SK-N-SH (cell line): ENCODE measurements at places on chromosomes 16 and 17. TPM values are rescaled to one million over a fixed set of nuclear protein-coding genes. Genes with fewer than 3 reads are reported as not detected.

- DNase-seq: no peak
- H3K4me1 ChIP-seq: peaks cover 41% of the 10 kb centered on the region
- no peak overlapping the region for H3K4me3 ChIP-seq
- no peaks in the 10 kb centered on the region for H3K27me3 ChIP-seq
These were observed 13.6 kb downstream of the ETV4 start for GRCh38 chr17:43532581-43532980.

DNA sequence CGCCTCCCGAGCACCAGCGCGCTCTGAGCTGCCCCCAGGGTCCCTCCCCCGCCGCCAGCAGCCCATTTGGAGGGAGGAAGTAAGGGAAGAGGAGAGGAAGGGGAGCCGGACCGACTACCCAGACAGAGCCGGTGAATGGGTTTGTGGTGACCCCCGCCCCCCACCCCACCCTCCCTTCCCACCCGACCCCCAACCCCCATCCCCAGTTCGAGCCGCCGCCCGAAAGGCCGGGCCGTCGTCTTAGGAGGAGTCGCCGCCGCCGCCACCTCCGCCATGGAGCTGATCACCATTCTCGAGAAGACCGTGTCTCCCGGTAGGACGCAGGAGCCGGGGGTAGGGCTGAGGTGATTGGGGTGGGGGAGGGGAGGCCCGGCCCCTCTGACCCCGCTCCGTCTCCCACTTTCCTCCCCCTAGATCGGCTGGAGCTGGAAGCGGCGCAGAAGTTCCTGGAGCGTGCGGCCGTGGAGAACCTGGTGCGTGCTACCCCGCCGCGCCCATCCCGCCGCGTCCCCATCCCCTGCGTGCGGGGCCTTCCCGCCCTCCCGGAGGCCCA lies 329 bp downstream of the KPNB1 start:
- peaks cover 22% of the 10 kb centered on the region for H3K4me1 ChIP-seq
- peak overlapping the region; percentile 62 for H3K4me3 ChIP-seq
- H3K27ac ChIP-seq: peak overlapping the region; percentile 64
- H3K27me3 ChIP-seq: no peaks in the 10 kb centered on the region

GRCh38 chr16:10362077-10362863 lies 23.6 kb upstream of the ATF7IP2 start:
- no peak for DNase-seq
- H3K4me1 ChIP-seq: no peaks in the 10 kb centered on the region
- no peaks in the 10 kb centered on the region for H3K36me3 ChIP-seq
- no peak overlapping the region for H3K4me3 ChIP-seq
- H3K27ac ChIP-seq: no peak overlapping the region
- H3K27me3 ChIP-seq: no peaks in the 10 kb centered on the region

GRCh38 chr17:32015245-32016013 lies 8.2 kb downstream of the LRRC37B start:
- no peak overlapping the region for H3K4me3 ChIP-seq
- H3K27ac ChIP-seq: no peak overlapping the region
- no peaks in the 10 kb centered on the region for H3K4me1 ChIP-seq
- no peak for DNase-seq
- peaks cover 12% of the 10 kb centered on the region for H3K36me3 ChIP-seq

GRCh38 chr17:41812381-41813151 lies at the start of gene FKBP10:
Gene FKBP10 (plus strand): TSS chr17:41813004. CDS start chr17:41813035, 31 bp downstream.
- H3K36me3 ChIP-seq: peaks cover 2% of the 10 kb centered on the region; the same call in 1 of the 2 replicates
- H3K4me1 ChIP-seq: peaks cover 15% of the 10 kb centered on the region; the same call in 1 of the 2 replicates
- peak within 1 kb of the TSS; percentile 80 for H3K27ac ChIP-seq
- peak within 1 kb of the TSS; percentile 93 for H3K4me3 ChIP-seq
- DNase-seq: peak; percentile 97

DNA sequence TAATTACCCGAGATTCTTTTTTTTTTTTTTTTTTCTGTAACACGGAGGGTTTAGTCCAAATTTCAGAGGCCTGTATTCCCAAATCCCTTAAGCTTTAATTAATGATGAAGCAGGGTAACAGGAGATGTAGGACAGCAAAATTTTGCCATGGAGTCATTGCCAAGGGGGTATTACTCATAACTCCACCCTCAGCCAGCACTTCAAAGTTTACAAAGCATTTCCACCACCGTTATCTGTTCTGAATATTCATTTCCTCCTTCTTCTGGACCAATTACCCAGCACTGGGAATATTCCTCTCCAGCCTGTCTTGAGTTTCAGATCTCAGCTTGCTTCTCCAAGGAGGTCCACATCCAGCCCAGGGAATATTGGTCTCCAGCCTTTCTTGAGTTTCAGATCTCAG lies 747.5 kb upstream of the EEF2KMT start:
- DNase-seq: no peak
- no peak overlapping the region for H3K4me3 ChIP-seq
- H3K27ac ChIP-seq: no peak overlapping the region
- no peaks in the 10 kb centered on the region for H3K36me3 ChIP-seq

GRCh38 chr16:26710450-26710849 lies 356.3 kb upstream of the C16orf82 start:
- H3K36me3 ChIP-seq: no peaks in the 10 kb centered on the region
- no peaks in the 10 kb centered on the region for H3K27me3 ChIP-seq
- DNase-seq: no peak
- H3K4me3 ChIP-seq: no peak overlapping the region
- no peaks in the 10 kb centered on the region for H3K4me1 ChIP-seq

- no peak overlapping the region for H3K27ac ChIP-seq
These were observed 3.8 kb downstream of the NKIRAS2 start for GRCh38 chr17:42023524-42024349.

- no peaks in the 10 kb centered on the region for H3K36me3 ChIP-seq
- DNase-seq: no peak
- H3K4me3 ChIP-seq: no peak overlapping the region
- no peaks in the 10 kb centered on the region; the same call in 1 of the 2 replicates for H3K4me1 ChIP-seq
- no peaks in the 10 kb centered on the region for H3K27me3 ChIP-seq
- H3K27ac ChIP-seq: no peak overlapping the region
These were observed 372.1 kb downstream of the CPPED1 start for GRCh38 chr16:12431561-12431960.

- no peak for DNase-seq
- H3K27ac ChIP-seq: no peak overlapping the region
- no peak overlapping the region for H3K4me3 ChIP-seq
- no peaks in the 10 kb centered on the region for H3K36me3 ChIP-seq
- H3K4me1 ChIP-seq: no peaks in the 10 kb centered on the region
These were observed 5.6 kb upstream of the C1QTNF1 start for GRCh38 chr17:79018370-79018695.

DNA sequence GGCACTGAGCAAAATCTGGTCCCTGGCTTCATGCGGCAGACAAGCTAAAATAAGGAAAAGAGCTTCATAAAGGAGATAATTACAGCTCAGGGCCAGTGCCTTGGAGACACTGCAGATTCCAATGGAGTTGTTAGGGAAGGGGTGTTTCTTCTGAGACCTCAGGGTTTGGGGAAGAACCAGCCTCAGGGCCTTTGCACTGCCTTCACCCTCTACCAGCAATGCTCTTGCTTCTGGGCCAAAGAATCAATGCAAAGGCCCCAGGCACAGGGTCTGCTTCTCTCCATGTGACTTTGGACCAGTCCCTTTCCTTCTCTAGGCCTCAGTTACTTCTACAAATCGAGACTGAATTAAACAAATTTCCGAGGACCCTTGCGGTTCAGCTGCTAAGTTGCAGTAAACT lies 36.2 kb upstream of the GAN start:
- DNase-seq: no peak
- no peaks in the 10 kb centered on the region for H3K27me3 ChIP-seq
- no peaks in the 10 kb centered on the region for H3K4me1 ChIP-seq
- H3K27ac ChIP-seq: no peak overlapping the region
- no peak overlapping the region for H3K4me3 ChIP-seq
- no peaks in the 10 kb centered on the region for H3K36me3 ChIP-seq

- peaks cover 7% of the 10 kb centered on the region; the same call in 1 of the 2 replicates for H3K4me1 ChIP-seq
- H3K36me3 ChIP-seq: no peaks in the 10 kb centered on the region
- no peak overlapping the region for H3K27ac ChIP-seq
- no peak overlapping the region for H3K4me3 ChIP-seq
- DNase-seq: no peak
These were observed 597.4 kb upstream of the CDH5 start for GRCh38 chr16:65769055-65769465.

- H3K36me3 ChIP-seq: no peaks in the 10 kb centered on the region
- no peaks in the 10 kb centered on the region for H3K4me1 ChIP-seq
- H3K27ac ChIP-seq: no peak overlapping the region
These were observed 463.2 kb downstream of the WWOX start for GRCh38 chr16:78562650-78563049.

GRCh38 chr17:69448431-69449102 lies 34.1 kb downstream of the MAP2K6 start:
- H3K4me1 ChIP-seq: no peaks in the 10 kb centered on the region
- H3K27ac ChIP-seq: peak overlapping the region; percentile 11; the same call in 1 of the 2 replicates
- H3K36me3 ChIP-seq: no peaks in the 10 kb centered on the region
- H3K4me3 ChIP-seq: no peak overlapping the region
- DNase-seq: peak; percentile 40

DNA sequence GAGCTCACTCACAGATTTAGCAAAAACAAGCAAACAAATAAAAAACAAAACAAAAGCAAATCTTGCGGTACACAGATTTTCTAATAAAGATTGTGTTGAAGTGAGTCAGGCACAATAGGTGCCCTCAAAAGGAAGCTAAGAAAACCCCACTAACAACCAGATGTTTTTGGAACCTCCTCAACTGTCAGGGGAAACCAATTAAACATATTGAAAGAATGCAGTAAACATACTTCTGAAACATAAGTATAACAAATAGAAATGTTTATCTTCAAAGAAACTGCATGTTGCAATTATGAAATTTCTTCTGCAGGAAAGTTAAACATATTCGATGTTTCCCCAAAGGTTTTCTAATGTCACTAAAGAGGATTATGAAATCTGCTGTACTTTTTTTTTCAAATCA lies 110.5 kb upstream of the CORO6 start:
- H3K4me1 ChIP-seq: peaks cover 32% of the 10 kb centered on the region; the same call in 1 of the 2 replicates
- peaks cover 2% of the 10 kb centered on the region; the same call in 1 of the 2 replicates for H3K36me3 ChIP-seq
- H3K4me3 ChIP-seq: no peak overlapping the region
- H3K27me3 ChIP-seq: no peaks in the 10 kb centered on the region

DNA sequence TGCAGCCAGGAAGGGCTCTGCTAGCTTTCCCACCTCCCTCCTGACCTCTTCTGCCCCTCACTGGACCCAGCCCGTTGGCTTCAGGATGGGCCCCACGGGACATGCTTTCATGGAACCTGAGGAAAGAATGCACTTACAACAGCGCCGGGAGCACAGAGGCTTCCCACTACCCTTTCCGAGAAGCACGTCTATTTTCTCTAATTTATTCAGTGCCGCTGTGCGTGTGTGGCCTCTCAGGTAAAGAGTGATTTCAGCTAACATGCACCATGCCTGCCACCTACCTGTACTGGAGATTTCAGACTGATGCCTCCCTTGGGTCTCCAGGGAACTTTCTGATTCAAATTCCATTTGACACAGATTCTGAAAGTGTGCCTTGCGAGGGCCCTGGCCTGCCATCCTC lies 140.1 kb downstream of the CYLD start:
- DNase-seq: no peak
- no peaks in the 10 kb centered on the region for H3K27me3 ChIP-seq
- no peaks in the 10 kb centered on the region for H3K4me1 ChIP-seq

- H3K27ac ChIP-seq: no peak overlapping the region
- peak; percentile 51 for DNase-seq
- H3K36me3 ChIP-seq: peaks cover 4% of the 10 kb centered on the region; the same call in 1 of the 2 replicates
- peaks cover 26% of the 10 kb centered on the region; the same call in 1 of the 2 replicates for H3K4me1 ChIP-seq
- no peak overlapping the region for H3K4me3 ChIP-seq
These were observed 7.7 kb downstream of the NUBP1 start for GRCh38 chr16:10751291-10751697.

GRCh38 chr17:76869496-76870376 lies 1.5 kb downstream of the MGAT5B start:
- peak; percentile 90 for DNase-seq
- H3K27me3 ChIP-seq: no peaks in the 10 kb centered on the region
- peaks cover 17% of the 10 kb centered on the region; the same call in 1 of the 2 replicates for H3K4me1 ChIP-seq
- H3K27ac ChIP-seq: no peak overlapping the region

DNA sequence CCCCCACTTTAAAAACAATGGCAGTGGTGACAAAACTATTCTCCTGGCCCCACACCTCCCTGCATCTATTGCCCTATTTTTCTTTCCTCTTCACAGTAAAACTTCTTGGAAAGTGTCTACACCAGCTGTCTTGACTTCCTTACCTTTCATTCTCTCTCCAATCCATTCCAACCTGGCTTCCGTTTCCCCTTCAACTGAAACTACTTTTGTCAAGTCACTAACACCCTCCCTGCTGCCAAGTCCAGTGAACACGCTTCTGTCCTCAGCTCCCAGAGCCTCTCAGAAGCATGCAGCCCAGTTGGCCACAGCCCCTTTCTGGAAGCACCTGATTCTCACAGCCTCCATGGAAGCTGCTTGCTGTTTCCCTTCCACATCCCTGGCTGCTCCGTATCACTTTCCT lies 4.0 kb upstream of the SCN4A start:
- DNase-seq: no peak
- no peak overlapping the region for H3K4me3 ChIP-seq
- peaks cover 12% of the 10 kb centered on the region; the same call in 1 of the 2 replicates for H3K4me1 ChIP-seq
- no peak overlapping the region for H3K27ac ChIP-seq
- H3K36me3 ChIP-seq: no peaks in the 10 kb centered on the region
- H3K27me3 ChIP-seq: no peaks in the 10 kb centered on the region

DNA sequence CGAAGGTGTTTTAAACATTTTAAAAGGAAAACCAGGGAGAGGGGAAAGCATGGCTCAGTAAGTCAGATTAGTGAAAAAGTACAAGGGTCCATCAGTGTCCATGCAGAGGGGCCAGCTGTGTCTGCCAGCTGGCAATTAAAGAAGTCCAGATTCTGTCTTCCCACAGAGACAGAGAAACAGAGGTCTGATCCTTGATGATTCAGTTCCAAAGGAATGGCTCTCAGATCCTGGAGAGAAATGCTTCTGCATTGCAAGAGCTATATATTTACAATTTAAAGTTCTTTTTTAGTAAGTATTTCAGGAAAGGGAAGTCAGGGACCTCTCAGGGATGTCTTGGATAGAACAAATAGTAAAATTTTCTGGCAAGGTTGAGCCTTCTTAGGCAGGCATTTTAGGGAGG lies 56.2 kb downstream of the HSD17B2 start:
- H3K27ac ChIP-seq: no peak overlapping the region
- H3K36me3 ChIP-seq: no peaks in the 10 kb centered on the region
- H3K4me3 ChIP-seq: no peak overlapping the region
- no peaks in the 10 kb centered on the region; the same call in 1 of the 2 replicates for H3K27me3 ChIP-seq

GRCh38 chr16:84833144-84833500 lies 13.3 kb downstream of the CRISPLD2 start:
- H3K4me3 ChIP-seq: no peak overlapping the region
- DNase-seq: no peak
- H3K27ac ChIP-seq: no peak overlapping the region
- no peaks in the 10 kb centered on the region for H3K27me3 ChIP-seq
- H3K36me3 ChIP-seq: no peaks in the 10 kb centered on the region

The VMO1 gene
- 0.76 and 1.3 TPM in 2 replicates for polyA plus RNA-seq

The PLA2G10 gene
- polyA plus RNA-seq: not detected in 2 replicates

The SNX20 gene
- polyA plus RNA-seq: not detected in 2 replicates

The HMOX2 gene
- 65.1 and 75.5 TPM in 2 replicates for polyA plus RNA-seq

The TMEM88 gene
- 0.83 and 1.2 TPM in 2 replicates for polyA plus RNA-seq

The KRT15 gene
- 16.9 and 17.0 TPM in 2 replicates for polyA plus RNA-seq

The SHBG gene
- polyA plus RNA-seq: 0.70 and 1.1 TPM in 2 replicates

The KRT33A gene
- polyA plus RNA-seq: not detected in 2 replicates

The ABCC3 gene
- 185 and 209 TPM in 2 replicates for polyA plus RNA-seq

The HP gene
- not detected in 2 replicates for polyA plus RNA-seq

The RAB11FIP4 gene
- polyA plus RNA-seq: 7.1 and 9.4 TPM in 2 replicates

The SLC13A5 gene
- polyA plus RNA-seq: not detected in 2 replicates

The CCL4L2 gene
- not detected in 2 replicates for polyA plus RNA-seq
